Forelimb muscle (tissue), 1 donor: ENCODE measurements at places on chromosomes 7 and 10. TPM values are rescaled to one million over a fixed set of nuclear protein-coding genes. Genes with fewer than 3 reads are reported as not detected.

ASB4 gene
- polyA plus RNA-seq: 32.5 TPM

HOXA6 gene
- 8.7 TPM for polyA plus RNA-seq

LRMDA gene
- polyA plus RNA-seq: 5.1 TPM

MGAM2 gene
- polyA plus RNA-seq: 0.04 TPM

ZNF503 gene
- 10.8 TPM for polyA plus RNA-seq

PAPSS2 gene
- polyA plus RNA-seq: 7.8 TPM

NKX2-3 gene
- 1.2 TPM for polyA plus RNA-seq

COX15 gene
- 29.8 TPM for polyA plus RNA-seq

FFAR4 gene
- 0.04 TPM for polyA plus RNA-seq

LEP gene
- polyA plus RNA-seq: not detected

TFR2 gene
- 0.90 TPM for polyA plus RNA-seq

OR9A4 gene
- polyA plus RNA-seq: not detected

TDRD1 gene
- 0.13 TPM for polyA plus RNA-seq

SCIN gene
- 0.34 TPM for polyA plus RNA-seq

GLI3 gene
- polyA plus RNA-seq: 10.8 TPM

SPDYE2B gene
- 2.7 TPM for polyA plus RNA-seq

CYP51A1 gene
- 32.2 TPM for polyA plus RNA-seq

ADAM12 gene
- 15.0 TPM for polyA plus RNA-seq

CDHR3 gene
- 22.2 TPM for polyA plus RNA-seq

PRLHR gene
- polyA plus RNA-seq: not detected

OR13A1 gene
- not detected for polyA plus RNA-seq

NEUROG3 gene
- not detected for polyA plus RNA-seq

CALML5 gene
- not detected for polyA plus RNA-seq

TLX1 gene
- polyA plus RNA-seq: not detected

INTS1 gene
- polyA plus RNA-seq: 39.5 TPM

DPY19L1 gene
- 16.7 TPM for polyA plus RNA-seq

FAM180A gene
- 0.10 TPM for polyA plus RNA-seq

SLC29A4 gene
- 37.6 TPM for polyA plus RNA-seq

EFCAB10 gene
- polyA plus RNA-seq: 1.4 TPM

CYP2C19 gene
- polyA plus RNA-seq: not detected

GIMAP6 gene
- polyA plus RNA-seq: 14.0 TPM

NUTM2B gene
- 1.2 TPM for polyA plus RNA-seq

PPP1R9A gene
- 27.1 TPM for polyA plus RNA-seq

IFIT3 gene
- 6.0 TPM for polyA plus RNA-seq

STOX1 gene
- polyA plus RNA-seq: 2.5 TPM

ATP5MK gene
- 225 TPM for polyA plus RNA-seq

NKX1-2 gene
- not detected for polyA plus RNA-seq

CPED1 gene
- polyA plus RNA-seq: 8.4 TPM

TACC2 gene
- polyA plus RNA-seq: 122 TPM

SUN1 gene
- polyA plus RNA-seq: 218 TPM

REEP3 gene
- 13.5 TPM for polyA plus RNA-seq

CHAT gene
- polyA plus RNA-seq: not detected

PLPP4 gene
- 0.10 TPM for polyA plus RNA-seq

MKRN1 gene
- polyA plus RNA-seq: 83.4 TPM

CEP55 gene
- polyA plus RNA-seq: 6.2 TPM

FXYD4 gene
- 1.1 TPM for polyA plus RNA-seq

C10orf95 gene
- not detected for polyA plus RNA-seq

FOXP2 gene
- polyA plus RNA-seq: 10.3 TPM

FAM237B gene
- 0.06 TPM for polyA plus RNA-seq

INSYN2A gene
- 1.1 TPM for polyA plus RNA-seq
